ENCODE measurements at places on chromosomes 6 and 20.

- DNase-seq = peak; percentile 80
These were observed 130.5 kb downstream of the MYB start for GRCh38 chr6:135311446-135312200.

DNA sequence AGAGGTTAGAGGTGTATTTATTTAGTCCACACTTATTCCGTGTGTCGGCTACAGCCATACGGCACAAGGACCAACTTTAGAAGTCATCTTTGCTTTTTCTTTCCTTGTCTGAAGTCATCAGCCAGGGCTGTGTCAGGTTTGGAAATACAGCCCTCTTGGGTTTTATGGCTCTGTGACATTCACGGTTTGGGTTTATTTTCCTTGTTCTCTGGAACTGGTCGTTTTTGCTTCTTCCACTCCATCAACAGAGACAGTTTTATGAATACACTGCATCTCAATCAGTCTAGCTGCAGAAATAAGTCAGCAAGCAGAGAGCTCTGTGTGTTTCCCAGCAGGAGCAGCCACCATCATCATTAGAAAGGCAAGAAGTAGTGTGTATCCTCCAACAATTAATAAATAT lies 132.5 kb downstream of the TBC1D7 start:
- no peak for DNase-seq

DNA sequence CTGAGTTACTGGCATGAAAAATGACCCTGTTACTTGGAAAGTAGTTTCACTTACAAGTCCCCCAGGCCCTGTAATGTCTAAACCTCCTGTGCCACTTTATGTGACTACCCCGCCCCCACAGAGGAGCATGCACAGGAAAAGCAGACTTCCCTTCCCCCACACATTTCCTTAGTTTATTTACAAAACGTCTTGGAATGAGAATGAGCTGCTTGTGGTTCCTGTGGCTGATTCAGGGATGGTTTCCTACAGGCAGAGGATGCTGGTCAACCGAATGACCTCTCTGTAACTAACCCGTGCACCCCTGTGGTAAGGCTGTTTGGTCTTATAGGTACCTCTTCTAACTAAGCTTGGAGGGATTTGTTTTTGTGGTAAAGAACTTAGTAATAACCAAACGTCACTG lies 28.5 kb downstream of the RSPO3 start:
- DNase-seq = no peak

DNA sequence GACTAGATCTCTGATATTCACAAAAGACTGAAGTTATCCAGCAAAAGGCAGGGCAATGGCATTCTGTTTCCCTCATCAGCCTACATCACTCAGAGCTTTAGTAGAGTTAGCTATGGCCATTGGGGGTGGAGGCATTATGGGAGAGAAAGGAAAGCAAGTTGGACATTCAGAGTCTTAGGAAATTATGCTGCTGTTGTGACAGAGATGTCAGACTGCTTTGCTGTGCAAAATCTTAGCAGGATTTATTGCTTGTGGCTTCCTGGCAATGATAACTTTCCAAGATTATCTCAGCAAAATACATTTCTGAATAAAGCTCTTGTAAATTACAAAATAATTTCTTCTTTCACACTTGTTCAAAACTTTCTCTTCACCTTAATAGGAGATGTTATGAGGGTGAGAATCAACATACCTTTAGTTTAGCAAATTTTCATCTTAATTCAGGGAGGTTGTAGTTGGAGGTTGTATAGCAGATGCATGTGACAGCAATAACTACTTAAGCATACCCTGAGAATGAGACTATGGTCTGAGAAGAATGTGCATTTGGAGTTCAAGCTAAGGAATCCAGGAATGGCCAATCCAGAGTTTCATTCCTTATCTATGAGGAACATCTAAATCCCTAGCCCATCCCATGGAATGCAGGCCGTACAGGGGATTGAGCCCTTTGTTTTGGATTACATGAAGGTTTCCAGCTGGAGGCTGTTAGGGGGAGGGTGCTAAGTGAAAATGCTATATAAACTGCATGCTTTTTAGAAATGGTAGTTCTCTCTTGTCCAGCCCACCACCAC lies 179.8 kb downstream of the HAO1 start:
- no peak for DNase-seq

- DNase-seq = no peak
These were observed 36.3 kb upstream of the ZFAND3 start for GRCh38 chr6:37783025-37783855.

GRCh38 chr20:16654858-16655535 lies 74.8 kb upstream of the SNRPB2 start:
- DNase-seq = no peak

DNA sequence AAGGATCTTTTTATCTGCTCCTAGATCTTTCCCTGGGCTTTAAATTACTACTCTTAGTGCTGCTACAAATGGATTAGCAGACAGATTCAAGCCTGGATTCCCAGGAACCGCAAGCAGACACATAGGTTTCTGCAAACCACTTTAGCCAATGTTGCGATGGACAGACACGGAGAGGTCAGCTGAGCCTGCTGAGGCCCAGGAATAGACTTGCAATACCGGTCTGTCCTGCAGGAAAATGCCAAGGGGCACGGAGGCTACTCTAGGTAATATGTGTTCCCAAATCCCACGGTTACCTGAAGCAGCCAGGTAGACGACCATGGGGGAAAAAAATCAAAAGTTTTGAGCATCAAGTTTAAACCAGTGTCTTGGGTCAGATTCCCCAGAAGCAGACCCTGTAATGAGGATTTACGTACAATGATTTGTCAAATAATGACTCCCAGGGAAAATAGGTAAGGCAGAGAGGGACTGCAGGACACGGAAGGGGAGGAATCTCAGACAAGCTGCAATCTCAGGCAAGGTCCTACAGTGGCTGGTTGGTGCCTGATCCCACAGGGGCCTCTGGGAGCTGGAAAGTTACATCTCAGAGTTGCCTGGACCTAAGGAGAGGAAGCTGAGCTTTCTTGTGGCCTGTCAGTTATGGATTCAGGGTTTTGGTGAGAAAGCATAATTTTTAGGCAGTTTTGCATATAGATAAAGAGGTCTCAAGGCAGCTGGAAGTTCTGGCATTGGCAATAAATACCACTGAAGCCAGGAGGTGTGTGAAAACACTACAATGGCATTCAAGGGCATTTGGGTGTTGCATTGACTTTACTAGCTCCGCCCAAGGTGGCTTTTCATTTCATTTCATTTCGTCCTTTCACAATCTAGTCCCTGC lies 12.5 kb downstream of the OTOR start:
- DNase-seq = no peak

GRCh38 chr6:1096967-1097765 lies 214.7 kb upstream of the FOXQ1 start:
- DNase-seq = no peak

DNA sequence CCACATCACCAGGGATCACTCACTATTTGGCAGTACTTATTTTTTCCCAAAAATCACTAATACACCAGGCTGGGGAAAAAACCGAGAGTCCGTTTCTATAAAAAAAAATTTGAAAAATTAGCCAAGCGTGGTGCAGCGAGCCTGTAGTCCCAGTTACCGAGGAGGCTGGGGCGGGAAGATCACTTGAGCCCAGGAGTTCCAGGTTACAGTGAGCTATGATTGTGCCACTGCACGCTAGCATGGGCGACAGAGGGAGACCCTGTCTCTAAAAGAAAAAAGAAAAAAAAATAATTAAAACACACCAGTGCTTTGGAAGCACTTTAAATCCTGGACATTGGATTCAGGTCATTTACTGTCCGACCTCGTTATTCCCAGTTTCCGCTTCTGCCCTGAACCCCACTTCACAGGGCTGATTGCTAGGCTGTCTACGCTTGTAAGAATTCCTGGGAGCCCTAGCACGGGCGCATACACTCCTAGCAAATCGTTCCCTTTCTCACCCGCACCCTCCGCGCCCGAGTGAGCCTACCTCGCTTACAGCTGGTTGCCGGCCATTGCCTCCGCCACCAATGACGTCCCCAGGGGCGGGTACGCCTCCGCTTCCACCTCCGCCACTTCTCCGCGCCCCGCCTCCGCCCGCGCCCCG lies at the start of gene TPMT:
Gene TPMT (minus strand): TSS at position 571 of the 643 bp plus-strand sequence. CDS start 5,950 bp downstream, outside the sequence.
- DNase-seq = no peak

- DNase-seq = no peak
These were observed 5.2 kb upstream of the IL17A start for GRCh38 chr6:52180787-52181558.

GRCh38 chr6:158231551-158232315 lies 63.6 kb downstream of the GTF2H5 start:
- DNase-seq = peak; percentile 74

DNA sequence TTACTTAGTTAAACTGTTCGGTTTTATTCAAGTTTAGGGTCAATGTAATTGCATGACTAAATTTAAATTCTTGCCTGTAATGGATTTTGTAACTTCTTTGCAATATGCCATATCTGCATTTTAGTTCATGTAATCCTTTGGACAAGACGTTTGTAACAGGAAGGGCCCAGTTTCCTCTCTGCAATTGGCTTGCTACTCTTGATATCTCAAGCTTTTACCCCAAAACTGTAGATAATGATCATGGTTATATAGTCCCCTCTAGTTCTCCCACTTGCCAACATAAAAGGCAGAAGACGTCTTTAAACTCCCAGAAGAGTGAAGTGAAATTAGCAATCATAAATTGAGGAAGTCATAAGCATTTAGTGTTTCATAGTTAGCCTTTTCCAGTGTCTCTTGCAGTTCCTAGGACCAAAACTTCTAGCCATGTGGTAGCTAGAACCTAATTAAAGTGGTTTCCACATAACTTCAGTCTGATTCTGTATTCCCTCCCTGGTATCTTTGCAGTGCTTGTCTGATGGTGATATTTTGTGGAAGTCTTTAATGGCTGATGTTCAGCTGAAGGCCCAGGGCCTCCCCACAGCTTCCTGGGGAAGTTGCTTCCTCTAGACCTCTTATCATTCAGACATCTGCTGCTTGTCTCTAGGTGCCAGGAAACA lies 117.8 kb upstream of the SUPT3H start:
- DNase-seq = no peak

GRCh38 chr20:50548396-50548795 lies 38.2 kb downstream of the PTPN1 start:
- no peak for DNase-seq

GRCh38 chr6:344816-345340 lies 46.7 kb upstream of the IRF4 start:
- DNase-seq = no peak

- DNase-seq = peak; percentile 61
These were observed 5.1 kb downstream of the SOX12 start for GRCh38 chr20:330233-331149.

DNA sequence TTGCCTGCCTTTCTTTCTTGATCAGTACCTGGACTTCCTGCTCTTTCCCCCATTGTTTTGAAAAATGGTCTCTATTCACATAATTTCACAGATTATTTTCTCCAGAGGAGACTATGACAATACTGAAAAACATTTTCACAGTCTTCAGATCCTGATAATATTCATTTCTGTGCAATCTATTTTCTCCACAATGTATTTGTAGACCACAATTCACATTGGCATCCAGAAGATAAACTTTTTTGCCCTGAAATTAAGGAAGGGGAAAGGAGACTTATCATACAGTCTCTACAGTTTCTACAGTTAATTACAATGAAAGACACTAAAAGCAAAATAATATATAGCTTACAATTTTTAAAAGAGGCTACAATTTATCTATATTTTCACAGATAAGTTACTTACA lies 18.4 kb downstream of the LCA5 start:
- DNase-seq = no peak

DNA sequence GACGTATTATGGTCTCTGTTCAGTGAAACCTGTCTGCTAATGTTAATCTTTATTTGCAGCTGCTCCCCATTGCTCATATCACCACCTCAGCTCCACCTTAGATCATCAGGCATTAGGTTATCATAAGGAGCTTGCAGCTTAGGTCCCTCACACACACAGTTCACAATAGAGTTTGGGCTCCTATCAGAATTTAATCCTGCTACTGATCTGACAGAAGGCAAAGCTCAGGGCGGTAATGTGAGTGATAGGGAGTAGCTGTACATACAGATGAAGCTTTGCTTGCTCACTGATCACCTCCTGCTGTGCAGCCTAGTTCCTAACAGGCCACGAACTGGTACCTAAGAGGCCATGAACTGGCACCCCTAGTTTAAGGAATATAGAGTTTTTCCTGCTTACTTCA lies 989.7 kb downstream of the EYS start:
- DNase-seq = no peak

GRCh38 chr6:16850681-16851026 lies 89.4 kb upstream of the ATXN1 start:
- DNase-seq = no peak

DNA sequence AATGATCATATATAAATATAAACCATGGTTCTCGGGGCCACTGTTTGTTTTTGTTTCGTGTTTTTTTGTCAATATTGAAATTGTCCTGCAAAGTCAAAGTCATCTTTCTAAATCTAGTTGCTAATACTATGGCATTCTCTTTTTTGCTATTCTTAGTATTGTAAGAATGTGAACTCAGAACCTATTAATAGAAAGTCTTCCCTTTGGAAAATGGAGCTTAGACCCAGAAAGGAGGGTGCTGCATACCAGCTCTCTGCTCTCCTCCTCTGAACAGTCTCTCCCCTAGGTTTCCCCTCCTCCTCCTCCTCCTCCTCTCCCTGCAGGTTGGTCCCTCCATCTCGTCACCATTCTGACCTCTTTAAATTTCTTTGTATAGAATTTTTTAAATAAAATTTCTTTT lies 150.4 kb upstream of the CCN2 start:
- no peak for DNase-seq

GRCh38 chr20:36802326-36803222 lies 29.0 kb upstream of the DSN1 start:
- DNase-seq = no peak

- no peak for DNase-seq
These were observed 164.8 kb upstream of the QKI start for GRCh38 chr6:163249651-163250101.

GRCh38 chr6:63864671-63865318 lies 229.2 kb downstream of the PHF3 start:
- DNase-seq = peak; percentile 81

GRCh38 chr6:44778513-44778912 lies 391.0 kb downstream of the CDC5L start:
- DNase-seq = no peak

DNA sequence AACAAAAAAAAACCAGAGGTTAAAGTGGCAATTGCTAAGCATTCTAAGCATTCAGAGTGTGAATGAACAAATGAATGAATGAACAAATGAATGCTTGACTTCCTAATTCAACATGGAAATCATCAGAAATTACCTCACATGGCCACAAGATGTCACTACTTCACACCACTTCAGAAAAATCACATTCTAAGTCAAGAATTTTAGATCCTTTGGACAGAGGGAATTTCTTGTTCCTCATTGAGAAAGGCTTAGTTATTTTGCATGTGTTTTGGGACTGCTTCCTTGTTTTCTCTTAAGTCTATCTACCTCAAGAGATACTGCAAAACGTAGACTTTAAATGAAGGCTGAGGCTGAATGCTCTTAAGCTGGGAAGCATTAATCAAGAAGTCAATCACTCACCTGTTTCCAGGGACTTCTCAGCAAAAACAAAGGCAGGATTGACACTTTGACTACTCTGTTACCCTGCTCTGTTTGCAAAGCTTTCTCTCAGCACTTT lies 120.2 kb downstream of the MBOAT1 start:
- no peak for DNase-seq

- DNase-seq = no peak
These were observed 16.3 kb downstream of the TRAF3IP2 start for GRCh38 chr6:111589366-111589765.

- DNase-seq = no peak
These were observed 251.5 kb upstream of the TCF21 start for GRCh38 chr6:133637436-133637835.

GRCh38 chr6:158608221-158608620 lies 36.3 kb downstream of the DYNLT1 start:
- no peak for DNase-seq

- no peak for DNase-seq
These were observed 60.4 kb downstream of the SOX4 start for GRCh38 chr6:21653905-21654304.

All from NCI-H2171 (cell line).